ENCODE measurements at places on chromosomes 11 and 22.

GRCh38 chr11:13868710-13869397, 93.7 kb upstream of the SPON1 start:
- no peak for DNase-seq

- DNase-seq: no peak
These were observed 1070.3 kb downstream of the JRKL start for GRCh38 chr11:97460091-97460490.

DNA sequence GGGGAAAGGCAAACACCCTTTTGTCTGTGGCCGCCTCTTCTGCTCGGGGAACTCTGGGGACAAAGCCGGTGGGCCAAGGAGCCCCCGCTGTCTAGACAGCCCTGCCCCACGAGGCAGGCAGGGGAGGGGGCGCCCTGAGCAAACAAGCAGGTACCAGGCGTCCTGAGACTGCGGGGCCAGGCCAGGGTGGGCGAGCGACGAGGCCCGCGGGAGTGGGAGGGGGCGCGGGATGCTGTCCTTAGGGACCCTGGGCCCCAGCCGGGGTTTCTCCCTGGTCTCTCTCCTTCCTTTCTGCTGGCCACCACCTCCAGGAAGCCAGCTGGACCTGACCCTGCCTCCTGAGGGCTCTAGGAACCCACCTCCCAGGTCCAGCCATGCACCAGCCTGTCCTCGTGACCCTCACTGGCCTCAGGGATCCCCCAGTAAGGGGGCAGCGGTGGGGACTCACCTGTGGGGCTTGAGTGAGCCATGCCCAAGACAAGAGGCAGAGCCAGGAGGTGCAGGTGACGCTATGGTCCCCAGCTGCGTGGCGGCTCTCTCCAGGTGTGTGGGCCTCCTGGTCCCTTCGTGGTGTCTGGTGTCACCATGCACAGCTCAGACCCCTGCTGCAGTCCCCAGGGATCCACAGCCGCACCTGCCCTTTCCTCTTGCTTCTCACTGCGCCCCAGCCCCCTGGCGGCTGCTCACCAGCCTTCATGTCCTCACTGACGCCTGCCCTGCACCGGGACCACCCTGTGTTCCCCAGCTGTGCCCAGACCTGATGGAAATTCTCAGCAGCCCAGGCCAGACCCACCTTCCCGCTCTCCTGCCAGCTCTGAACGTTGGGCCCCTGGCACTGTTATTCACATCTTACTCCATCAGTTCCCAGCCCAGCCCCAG, 26.5 kb upstream of the MUC5AC start:
- DNase-seq: no peak

DNA sequence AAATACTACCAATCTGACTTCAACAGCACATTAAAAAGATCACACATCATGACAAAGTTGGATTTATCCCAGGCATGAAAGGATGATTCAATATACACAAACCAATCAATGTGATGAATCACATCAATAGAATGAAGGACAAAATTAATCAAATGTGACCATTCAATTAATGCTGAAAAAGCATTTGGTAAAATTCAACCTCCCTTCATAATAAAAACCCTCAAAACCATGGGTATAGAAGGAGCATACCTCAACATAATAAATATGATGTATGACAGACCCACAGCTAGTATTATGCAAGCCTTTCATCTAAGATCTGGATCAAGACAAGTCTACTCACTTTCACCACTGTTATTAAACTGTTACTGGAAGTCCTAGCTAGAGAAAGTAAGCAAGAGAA, 921.7 kb upstream of the RAG2 start:
- no peak for DNase-seq

GRCh38 chr11:62573006-62573591, 592 bp downstream of the EEF1G start:
- DNase-seq: peak; percentile 19

GRCh38 chr11:88341522-88342251, 4.2 kb upstream of the CTSC start:
- DNase-seq: no peak

DNA sequence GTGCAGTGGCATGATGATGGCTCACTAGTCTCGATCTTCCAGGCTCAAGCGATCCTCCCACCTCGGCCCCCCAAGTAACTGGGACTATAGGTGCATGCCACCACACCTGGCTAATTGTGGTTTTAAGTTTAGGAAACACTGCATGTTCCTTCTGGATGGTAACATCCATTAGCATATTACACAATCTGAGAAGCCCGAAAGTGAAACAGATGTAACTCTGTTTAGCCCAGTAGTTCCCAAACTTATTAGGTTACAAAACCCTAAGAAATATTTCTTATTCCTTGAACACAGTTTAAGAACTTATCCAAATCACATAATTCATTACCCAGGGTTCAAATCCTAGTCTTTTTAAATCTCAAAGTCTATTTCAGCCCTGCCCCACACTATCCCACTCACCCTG, 28.3 kb downstream of the POLDIP3 start:
- DNase-seq: no peak

DNA sequence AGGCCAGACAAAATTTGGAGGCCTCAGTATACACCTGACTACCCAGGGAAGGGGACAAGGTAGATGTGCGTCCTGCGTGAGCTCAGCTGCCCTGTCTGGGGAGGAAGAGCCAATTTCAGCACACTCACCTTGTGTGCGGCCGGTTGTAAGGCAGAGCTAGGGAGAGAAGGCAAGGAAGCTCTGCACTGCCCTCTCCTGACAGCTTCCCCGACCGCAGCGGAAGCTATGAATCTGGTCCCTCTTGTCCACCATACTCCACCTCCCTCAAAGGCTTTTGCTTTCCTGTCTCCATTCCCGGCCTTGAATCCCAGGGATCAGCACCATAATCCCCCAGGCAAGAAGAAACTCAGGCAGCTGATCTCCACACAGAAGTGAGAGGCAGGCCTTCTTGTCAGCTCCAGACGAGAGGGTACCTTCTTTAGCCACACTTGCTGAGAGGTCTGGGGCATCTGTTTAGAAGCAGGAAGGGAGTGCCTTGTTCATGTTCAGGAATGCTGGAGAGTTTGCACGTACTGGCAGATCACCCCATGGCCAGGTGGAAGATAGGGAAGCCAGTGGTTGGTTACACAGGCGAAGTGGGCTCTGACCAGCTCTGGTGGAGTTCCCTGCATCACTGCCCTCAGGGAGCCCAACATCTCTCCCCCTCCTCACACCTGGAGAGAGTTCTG, 62.5 kb downstream of the FEZ1 start:
- peak; percentile 82 for DNase-seq

DNA sequence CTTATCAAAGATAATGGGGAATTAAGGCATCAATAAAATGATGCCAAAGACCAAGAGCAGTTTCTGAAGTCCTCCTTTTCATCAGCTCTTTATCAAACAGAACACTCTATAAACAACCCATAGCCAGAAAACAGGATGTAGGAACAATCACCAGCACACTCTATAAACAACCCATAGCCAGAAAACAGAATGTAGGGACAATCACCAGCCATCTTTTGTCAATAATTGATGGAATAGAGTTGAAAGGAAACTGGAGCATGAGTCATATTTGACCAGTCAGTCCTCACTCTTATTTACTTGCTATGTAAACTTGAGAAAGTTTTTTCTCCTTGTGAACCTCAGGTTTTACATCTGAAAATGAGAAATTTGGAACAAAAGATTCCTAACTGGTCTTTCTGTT, 10.0 kb downstream of the MS4A2 start:
- DNase-seq: no peak

DNA sequence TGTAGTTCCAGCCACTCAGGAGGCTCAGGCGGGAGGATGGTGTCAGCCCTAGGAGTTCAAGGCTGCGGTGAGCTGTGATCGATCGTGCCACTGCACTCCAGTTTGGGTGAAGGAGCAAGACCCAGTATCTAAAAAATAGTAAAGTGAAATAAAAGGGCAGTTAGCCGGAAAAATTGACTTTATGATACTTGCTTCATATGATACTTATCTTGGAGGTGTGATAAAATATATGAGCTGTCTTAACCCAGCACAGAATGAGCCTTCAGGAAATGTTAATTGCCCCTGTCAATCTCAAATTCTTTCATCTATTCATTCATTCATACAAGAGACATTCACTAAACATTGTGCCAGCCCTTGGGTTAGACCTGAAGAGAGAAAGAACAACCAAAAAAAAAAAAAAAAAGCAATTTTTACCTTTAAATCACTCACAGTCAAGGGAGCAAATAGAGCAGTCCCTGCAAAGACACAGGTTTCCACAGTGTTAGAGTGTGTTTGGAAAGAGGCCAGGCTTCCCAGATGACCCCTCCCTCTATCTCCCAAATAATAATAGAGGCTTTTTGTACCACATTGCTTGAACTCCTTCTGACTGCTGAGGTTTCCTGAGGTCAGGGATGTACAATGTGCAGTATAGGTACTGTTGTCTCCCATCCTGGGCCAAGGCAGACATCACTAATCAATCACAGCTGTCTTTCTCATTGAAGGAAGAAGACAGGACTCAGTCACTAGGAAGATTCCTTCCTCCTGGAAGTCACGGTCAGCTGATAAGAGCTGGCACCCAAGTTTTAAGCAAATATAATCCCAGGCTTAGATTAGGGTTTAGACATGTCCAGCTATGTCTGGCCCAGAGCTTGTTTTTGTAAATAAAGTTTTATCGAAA, 454.6 kb downstream of the MIAT start:
- DNase-seq: no peak

- DNase-seq: no peak
These were observed 134.8 kb downstream of the EHF start for GRCh38 chr11:34755671-34756070.

DNA sequence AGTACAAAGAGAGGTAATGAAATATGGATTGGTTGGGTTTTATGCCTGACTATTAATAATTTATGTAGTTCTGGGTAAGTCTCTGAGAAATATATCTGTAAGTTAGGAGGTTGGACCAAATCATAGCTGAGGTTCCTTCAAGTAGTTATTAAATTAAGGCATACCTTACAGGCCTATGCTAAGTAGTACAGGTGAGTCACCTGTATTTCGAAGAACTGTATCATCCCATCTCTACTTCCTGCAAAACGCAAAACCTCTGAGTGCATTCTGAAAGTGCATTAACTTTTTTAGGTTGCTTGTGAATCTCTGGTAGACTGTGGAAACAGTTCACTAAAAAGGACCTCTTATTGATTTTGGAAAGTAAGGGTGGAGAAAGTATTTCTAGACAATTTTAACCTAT, 37.1 kb downstream of the APOL5 start:
- DNase-seq: no peak

DNA sequence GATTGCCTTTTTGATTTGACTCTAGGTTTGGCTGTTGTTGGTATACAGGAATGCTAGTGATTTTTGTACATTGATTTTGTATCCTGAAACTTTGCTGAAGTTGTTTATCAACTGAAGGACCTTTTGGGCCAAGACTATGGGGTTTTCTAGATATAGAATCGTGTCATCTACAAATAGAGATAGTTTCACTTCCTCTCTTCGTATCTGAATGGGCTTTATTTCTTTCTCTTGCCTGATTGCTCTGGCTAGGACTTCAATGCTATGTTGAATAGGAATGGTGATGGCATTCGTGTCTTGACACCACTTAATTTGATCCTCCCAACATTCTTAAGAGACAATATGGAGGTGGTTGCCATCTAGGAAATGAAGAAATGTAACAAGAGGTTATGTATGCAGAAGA, 388.1 kb upstream of the API5 start:
- no peak for DNase-seq

DNA sequence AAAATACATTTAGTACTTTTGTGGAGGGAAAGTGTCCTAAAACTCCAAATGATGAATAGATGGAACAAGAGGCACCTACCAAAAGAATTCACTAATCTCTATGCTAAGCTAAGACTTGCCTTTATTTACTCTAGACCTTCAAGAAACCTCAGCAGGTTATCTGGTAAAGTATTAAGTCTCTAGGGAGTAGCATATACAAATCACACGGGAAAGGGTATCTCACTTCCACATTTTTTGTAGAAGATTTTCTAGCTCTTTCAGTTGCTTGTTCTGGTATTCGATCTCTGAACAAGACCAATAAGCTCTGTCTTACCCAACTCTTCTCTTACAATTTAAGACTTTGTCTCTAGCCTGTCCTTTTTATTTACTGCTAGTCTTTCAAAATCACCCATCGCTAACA, 18.1 kb upstream of the CADM1 start:
- no peak for DNase-seq

DNA sequence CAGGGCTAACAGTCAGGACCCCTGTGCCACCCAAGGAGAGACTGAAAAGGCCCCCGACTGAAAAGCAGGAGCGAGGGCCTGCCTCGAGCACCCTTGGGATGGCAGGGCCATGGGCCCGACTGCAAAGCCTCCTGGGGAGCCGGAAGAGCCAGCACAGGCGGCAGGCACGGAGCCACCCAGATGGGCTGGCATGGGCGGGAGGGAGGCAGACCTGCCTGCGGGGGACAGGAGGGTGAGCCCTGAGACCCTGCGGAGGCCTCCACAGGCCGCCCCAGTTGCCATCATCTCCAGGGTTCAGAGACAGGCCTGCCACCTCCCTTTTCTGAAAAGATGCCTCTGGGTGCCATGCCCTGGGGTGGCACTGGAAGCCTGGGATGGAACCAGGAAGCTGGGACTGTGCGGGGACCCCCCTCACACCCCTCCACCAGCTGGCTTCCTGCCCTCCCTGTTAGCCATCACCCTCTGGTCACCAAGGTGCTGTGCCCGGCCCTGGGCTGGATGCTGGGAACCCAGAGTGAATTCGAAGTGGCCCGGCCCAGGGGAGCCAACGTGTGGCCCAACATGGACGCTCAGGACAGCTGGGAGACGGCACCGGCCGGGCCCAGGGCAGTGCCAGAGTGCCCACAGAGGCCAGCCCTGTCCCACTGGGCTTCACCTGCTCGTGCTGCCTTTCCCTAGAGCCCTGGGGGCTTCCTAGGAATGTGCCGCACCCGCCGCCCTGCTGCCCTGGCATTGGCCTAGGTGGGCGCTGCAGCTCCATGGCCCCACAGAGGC, 13.8 kb downstream of the TSPAN32 start:
- DNase-seq: peak; percentile 47

- peak; percentile 61 for DNase-seq
These were observed 378.4 kb upstream of the PITPNB start for GRCh38 chr22:28297504-28297903.

GRCh38 chr11:19117760-19118097, 761 bp downstream of the ZDHHC13 start:
- DNase-seq: no peak

GRCh38 chr11:128323381-128323780, 264.0 kb downstream of the ETS1 start:
- DNase-seq: no peak

GRCh38 chr11:69219991-69220390, 64.3 kb downstream of the SMIM38 start:
- no peak for DNase-seq

DNA sequence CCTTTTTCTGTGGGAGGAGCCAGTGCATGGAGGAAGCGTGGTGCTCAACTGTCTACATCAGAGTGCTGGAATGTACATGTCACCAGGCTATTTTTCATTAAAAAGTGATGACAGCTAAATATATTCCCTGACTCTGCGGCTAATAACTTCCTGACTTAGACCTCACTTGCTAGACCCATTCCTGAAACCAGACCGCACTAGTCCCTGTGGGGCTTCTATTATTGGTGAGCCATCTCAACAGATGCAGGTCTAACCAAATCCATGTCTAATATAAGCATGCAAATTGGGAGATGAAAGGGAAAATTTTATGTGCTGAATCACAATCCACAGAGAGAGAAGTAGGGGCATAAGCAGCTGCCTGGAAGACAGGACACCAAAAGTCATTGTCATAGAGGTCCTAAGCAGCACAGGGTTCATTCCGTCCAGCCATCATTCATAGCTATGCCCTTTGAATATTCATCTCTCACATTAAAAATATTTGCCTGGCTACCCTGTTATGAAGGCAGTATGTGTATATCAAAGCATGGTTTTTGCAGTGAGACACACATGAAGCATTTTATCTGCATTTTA, 110.9 kb upstream of the BLID start:
- no peak for DNase-seq

All from midbrain (tissue), 1 donor.